Heart right ventricle (tissue), 16 donors: ENCODE measurements at places on chromosomes 12 and 14.

DNA sequence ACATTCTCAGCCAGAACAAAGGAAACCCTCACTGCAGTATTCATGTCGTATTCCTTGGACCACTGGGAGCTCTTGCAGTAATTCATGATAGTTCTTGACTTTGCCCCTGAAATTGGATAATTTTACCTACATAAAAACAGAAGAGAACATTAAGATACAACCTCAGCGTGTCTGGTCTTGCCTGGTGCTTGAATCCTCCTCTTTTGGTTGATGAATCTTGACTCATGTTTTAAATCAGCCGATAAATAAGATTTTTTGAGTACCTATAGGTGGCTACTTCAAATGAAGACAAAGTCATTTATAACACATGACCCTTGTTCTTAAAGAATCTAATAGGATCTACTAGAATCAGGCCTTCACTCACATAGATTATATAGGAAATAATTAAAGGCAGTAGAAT lies 221.0 kb downstream of the PTPRO start:
- DNase-seq: no peak

DNA sequence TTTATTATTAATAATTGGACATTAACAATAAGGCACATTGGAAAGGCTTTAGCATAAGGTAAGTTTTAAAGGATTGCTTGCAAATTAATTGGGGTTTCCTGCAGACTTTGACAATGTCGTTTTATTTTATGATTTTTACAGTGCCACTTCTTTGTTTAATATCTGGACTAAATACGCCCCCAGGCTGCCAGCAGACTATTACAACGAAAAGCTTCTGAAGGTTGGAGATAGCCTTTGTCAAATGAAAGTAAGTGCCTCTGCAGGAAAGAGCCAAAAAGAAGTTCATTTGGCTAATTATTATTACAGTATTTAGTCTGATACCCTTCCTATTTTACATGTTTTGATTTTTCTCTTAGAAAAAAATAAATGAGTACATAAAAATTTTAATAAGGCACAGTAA lies 11.3 kb downstream of the CFAP54 start:
- DNase-seq: no peak

- DNase-seq: no peak
These were observed 354.0 kb downstream of the ETNK1 start for GRCh38 chr12:22978962-22979361.

GRCh38 chr14:65794674-65795279 lies 382.2 kb downstream of the FUT8 start:
- no peak for DNase-seq

DNA sequence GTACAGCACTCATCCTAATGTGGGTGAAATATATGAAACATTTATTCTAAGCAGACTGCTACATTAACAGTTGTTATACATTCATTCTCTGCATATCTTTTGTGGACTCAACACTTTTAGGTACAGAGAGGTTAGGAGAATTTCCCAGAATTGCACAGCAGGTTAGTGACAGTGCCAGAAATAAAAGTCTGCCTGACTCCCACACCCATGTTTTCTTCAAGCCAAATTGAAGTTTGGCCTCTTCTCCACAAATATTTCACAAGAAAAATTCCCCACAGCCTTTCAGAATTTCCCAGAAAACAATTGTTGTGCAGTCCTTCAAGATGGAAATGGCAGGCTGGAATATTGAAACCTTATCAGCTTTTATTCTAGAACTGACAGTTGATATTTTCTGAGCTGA lies 464.8 kb downstream of the RAD51B start:
- DNase-seq: no peak

DNA sequence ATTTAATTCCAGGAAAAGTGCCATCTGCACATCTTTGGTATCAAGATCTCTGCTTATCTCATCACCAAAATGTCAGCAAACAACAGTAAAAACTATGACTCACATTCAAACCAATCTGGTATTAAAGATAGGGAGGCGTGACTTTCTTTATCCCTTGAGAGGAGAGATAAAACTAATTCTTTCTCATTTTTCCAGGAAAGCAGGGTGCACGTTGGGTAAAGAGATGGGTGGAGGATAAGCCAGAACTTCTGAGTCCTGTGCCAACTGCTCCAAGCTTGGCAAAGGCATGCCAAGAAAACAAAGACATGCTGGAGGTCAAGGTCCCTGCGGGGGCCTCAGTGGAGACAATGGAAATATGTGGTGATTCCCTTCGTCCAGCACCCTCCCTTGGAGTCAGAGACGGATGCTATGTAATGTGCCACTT lies 225.8 kb upstream of the PLXNC1 start:
- DNase-seq: no peak

- no peak for DNase-seq
These were observed 8.6 kb downstream of the EDDM3A start for GRCh38 chr14:20754308-20754707.

GRCh38 chr12:19829100-19829853 lies 390.0 kb downstream of the AEBP2 start:
- DNase-seq: no peak

- no peak for DNase-seq
These were observed 65.1 kb upstream of the ST8SIA1 start for GRCh38 chr12:22399464-22400180.

DNA sequence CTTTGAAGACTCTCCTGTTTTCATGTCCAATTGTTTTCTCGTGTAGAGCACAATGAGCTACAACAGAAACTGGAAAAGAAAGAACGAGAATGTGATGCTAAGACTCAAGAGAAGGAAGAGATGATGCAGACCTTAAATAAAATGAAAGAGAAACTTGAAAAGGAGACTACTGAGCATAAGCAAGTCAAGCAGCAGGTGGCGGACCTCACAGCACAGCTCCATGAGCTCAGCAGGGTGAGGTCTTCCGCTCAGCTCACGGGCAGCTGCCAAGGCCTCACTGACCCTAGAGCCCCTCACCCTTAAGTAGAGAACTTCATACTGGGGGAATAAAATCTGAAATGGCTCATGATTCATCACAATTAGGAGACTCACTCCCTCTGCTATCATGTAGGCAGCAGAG lies 134.7 kb downstream of the GPR135 start:
- no peak for DNase-seq

DNA sequence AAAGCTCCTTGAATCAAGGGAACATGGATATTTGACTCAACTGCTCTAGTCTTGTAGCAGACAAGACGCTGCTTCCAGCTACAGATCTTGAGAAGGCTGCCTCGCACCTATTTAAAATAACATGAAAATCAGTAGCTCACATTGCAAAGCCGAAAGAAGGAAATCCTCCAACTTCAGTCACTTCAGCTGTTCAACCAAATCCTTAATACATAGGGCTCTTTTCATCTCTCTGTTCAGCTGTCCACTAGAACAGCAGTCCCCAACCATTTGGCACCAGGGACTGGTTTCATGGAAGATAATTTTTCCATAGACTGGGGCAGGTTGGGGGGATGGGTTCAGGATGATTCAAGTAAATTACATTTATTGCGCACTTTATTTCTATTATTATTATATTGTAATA lies 1116.0 kb upstream of the TMEM132C start:
- no peak for DNase-seq

- no peak for DNase-seq
These were observed 91.3 kb downstream of the TSPAN9 start for GRCh38 chr12:3168223-3169221.

DNA sequence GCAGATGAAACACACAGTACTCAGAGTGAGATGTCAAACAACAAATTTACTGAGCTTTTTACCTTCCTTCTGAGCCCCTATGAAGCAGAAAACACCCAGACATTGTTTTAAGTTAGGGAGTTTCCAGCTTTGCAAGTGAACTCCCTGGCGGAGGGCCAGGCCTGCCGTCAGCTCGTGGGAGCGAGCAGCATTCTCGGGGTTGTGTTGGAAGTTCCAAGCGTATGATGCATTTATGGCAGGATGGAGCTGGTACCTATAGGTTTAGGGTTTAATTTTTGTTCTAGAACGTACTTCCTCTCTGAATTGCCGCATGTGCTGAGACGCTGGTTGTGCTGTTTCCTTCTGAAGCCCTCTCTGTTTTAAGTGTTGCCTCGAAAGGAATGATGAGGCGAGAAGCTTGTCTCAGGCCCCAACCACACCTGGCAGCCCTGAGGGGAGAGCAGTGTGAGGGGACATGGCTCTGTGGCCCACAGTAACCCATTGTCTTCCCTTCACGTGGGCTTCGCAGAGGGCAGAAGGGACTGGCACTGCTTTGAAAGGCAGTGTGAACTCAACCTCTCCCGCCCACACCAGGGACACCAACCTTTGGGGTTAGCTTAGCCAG lies 76.6 kb downstream of the SSPN start:
- DNase-seq: peak; percentile 81

DNA sequence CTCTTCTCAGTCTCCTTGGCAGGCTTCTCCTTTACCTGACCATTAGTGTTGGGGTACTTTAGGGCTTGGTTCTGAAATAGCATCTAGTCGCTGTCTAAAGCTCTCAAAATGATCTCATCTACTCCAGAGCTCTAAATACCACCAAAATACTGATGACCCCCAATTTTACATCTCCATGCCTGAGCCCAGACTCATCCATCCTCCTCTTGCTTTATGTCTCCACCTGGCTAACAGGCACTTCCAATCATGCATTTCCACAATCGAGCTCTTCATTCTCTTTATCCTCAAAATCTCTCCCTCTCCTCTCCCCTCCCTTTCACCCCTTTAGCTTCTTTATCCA lies 40.5 kb upstream of the PTGR2 start:
- no peak for DNase-seq

DNA sequence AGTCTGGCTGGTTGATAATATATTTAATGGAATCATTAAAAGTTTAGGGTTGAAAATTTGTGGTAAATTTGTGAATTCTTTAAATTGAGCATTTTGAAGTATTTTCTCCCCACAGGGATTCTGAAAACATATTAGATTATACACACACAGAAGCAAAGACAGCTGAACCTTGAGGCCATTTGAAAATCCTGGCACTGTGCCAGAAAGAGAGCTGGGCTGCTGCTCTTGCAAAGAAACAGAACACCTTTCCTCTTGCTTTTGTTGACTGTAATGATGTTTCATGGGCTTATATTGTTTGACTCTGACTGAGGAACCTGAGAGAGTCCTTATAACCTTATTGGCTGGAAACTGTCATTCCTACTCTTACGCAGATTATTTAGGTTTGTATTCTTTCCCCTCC lies 4.8 kb downstream of the RNF34 start:
- no peak for DNase-seq

DNA sequence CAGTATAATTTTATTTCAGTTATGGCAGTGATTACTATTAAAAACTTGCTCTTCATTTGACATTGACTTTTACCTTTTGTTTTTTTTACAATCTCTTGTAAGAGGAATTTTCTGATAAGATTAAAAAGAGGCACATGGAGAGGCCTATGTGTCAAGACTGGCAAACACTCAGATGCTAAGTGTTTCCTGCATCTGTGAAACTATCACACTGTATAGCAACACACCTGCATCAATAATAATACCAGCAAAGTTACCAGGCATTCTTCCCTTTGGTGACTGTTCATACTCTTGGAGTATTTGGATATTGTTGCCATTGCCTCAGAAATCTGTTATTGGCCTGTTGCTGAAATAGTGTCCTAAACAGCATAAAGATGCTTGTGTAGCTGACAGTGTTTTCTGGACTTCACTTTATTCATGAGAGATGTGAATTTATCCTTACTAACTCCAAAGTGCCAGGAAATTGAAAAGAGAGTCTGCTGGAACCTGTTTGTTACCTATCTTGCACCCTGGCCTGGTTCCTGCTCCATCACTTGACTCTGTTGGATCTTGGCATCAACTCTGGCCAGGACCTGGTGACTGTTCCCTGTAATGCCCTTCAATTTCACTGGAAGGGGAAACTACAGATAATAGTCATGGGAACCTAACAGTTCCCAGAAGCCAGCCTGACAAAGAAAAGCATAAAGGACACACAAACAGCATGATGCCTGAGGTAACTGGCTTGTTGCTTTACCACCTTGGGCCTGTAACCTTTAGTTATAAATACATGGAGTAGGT lies 19.8 kb downstream of the SLC16A7 start:
- peak; percentile 82 for DNase-seq

DNA sequence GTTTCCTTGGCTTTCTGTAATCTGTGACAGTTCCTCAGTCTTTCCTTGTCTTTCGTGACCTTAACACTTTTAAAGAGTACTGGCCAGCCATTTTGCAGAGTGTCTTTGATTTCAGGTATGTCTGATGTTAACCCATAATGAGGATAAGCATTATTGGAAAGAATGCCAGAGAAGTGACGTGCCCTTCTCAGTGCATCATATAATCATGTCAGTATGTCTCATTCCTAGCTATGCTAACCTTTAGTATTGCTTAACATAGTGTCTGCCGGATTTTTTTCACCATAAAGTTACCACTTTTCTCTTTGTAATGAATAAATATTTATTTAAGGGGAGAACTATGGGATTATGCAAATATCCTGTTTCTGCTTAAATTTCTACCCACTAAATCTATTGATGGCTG lies 28.5 kb downstream of the RERG start:
- DNase-seq: no peak

DNA sequence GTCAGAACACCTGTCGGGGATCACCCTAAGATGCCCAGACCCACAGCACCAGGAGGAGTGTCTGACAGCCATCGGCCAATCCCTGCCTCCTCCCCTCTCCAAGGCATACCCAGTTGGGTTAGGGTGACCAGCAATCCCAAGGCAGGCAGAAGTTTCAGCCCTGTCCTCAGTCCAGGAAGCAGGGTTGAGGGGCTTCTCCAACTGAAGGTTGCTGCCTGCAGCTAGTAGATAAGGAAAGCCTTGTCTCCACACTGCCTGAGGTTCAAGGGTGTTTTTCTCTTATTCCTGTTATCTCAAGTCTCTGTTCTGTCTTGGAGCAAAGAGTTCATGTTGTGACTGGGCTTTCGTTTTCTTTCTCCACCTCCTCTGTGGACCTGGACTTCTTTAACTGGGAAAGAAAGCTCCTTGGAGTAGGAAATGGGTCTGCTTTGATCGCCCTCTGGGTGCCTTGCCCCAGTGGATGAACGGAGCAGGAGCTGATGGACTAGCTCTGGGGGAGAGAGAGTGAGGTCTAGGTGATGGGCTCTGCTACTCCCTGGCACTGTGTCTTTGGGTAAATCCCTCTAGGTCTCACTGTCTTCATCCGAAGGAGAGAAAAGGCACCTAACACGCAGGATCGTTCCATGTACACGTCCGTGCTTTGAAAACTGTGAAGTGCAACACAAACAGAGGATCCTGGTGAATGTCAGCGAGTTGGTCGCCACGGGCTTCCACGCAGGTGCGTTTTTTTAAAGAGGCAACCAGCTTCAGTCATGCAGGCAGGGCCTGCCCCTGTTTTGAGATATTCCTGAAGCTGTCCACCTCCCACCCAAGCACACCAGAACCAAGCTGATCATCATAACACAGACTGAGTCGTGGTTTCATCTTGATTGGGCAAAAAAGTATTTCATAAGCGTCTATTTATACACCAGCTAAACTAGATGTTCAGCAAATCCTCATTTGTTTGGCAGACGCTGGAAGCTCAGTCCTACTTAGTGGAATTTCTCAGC lies 52.5 kb upstream of the FOXN3 start:
- no peak for DNase-seq

- no peak for DNase-seq
These were observed 97.0 kb downstream of the TMEM30B start for GRCh38 chr14:61184112-61184511.

- no peak for DNase-seq
These were observed 1260.3 kb downstream of the TMEM121 start for GRCh38 chr14:106786697-106787096.

GRCh38 chr12:32493282-32493681 lies 93.9 kb downstream of the FGD4 start:
- no peak for DNase-seq

GRCh38 chr12:86623267-86623666 lies 367.1 kb upstream of the MGAT4C start:
- no peak for DNase-seq

GRCh38 chr12:100908501-100908900 lies 113.9 kb downstream of the ANO4 start:
- no peak for DNase-seq

- peak; percentile 92 for DNase-seq
These were observed 62.1 kb downstream of the HRK start for GRCh38 chr12:116818948-116819832.
